ENCODE measurements at places on chromosomes 1 and 21.

DNA sequence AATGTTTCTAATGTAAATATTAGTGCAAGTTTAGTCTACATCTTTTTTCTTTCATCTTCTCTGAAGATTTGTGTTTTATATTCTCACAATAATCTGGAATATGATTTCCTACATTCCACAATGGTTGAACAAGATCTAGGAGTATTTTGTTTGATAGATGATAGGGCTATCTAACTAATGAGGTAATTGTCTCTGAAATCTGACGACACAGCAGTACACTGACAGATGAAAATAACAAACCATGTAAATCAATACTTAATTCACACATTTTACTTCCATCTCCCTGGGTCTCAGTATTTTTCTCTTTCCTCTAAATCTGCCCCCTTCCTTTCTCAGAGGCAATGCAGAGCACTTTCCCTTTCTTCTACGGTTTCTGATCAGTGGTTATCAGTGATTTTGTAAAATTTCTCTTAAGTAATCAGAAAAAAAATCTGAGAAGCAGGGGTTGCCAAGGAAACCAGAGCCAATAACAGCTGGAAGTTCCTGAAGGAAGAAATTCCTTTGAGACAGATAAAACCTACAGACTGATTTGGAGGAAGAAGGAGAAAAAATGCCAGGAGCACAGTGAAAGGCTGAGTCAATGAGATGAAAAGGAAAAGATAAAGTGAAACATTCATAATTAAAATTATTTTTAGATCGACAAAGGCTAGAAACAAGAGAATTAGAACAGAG is 7.3 kb upstream of the ANKRD13C start:
- no peak for DNase-seq

- no peak for DNase-seq
Observed at GRCh38 chr1:178948676-178949075, 77.0 kb upstream of the FAM20B start.

GRCh38 chr1:244957122-244957521 is 92.8 kb upstream of the HNRNPU start:
- no peak for DNase-seq

DNA sequence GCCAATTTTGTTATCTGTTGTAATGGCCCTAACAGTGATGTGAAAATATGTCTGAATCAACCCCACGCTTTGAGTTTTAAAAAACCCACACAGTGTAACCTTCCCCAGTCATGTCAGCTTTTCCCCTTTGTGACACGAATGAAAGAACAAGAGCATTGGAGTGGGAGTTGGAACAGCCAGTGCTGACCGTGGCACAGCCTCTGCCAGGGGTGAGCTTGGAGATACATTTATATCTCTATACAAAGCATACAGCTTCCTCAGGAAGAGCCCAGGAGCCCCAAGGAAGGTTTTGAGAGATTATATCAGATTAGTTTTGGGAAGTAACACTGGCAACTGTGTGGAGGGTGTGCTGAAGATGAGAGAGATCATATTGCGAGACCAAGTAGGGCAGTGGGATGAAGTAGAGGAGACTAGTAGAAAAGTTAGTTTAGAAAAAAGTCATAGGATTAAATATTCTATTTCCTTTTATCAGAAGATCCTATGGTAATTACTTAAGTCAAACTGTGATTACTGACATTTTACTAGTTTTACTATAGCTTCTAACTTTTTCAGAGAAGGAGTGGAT is 15.9 kb downstream of the LRRC8B start:
- DNase-seq: no peak

- no peak for DNase-seq
Observed at GRCh38 chr1:15368888-15369287, 40.8 kb upstream of the EFHD2 start.

GRCh38 chr1:165954940-165955339 is 127.5 kb downstream of the UCK2 start:
- no peak for DNase-seq

DNA sequence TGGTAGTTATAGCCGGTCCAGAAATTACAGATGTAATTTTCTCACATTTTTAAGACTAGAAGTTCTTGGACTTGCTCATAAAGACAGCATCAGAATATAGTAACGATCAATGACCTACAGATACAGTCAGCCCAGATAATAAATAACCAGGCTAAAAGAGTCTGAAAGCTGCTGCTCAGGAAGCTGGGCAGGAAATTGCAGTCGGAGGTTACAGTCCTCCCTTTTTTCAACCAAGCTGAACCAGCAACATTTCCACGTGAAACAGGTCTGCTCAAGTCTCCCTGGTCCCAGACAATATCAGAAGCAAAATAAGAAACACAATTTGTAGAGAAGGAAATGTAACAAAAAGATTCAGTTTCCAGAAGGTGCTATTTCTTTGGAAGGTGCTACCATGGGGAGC is 457.4 kb downstream of the SIPA1L2 start:
- DNase-seq: no peak

DNA sequence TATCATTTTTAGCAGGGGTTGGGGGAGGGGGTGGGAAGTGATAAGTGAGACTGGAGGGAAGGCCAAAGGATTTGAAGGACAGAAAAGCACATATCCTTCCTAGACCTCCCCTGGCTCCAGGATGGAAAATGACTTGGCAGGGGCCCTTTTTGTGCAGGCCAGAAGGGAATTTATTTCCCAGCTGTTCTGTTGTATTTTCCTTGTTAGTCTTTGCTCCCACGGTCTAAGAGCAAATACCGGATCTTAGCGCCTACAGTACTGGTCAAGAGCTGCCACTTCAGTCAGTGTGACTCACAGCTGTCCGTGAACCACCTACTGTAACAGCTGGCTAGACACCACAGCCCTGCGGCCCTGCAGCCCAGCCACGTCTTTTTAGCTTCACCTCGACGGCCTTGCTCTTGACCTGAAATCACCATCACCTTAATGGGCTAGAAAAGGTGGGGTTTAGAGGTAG is 51.0 kb upstream of the ERRFI1 start:
- DNase-seq: no peak

GRCh38 chr1:151537112-151537511 is 3.0 kb upstream of the TUFT1 start:
- no peak for DNase-seq

GRCh38 chr1:192831706-192832355 is 23.0 kb downstream of the RGS2 start:
- DNase-seq: no peak

- no peak for DNase-seq
Observed at GRCh38 chr1:205376739-205377138, 20.0 kb upstream of the KLHDC8A start.

GRCh38 chr1:100354971-100355394 is 2.7 kb downstream of the CDC14A start:
- no peak for DNase-seq

DNA sequence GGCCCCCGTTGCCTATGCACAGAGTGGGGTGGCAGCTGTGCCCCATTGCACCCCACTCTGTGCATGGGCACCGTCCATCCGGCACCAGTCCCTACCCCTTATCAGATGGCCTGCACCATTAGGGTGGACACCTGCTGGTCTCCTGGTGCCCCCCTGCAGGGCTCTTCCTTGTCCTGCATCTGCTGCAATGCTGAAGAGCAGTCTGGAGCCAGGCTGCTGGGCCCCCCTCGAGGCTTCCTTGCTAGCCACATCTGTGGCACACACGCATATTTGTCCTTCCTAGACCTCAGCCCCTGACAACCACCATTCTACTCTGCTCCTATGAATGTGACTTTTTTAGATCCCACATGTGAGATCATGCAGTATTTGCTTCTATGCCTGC is 56.4 kb downstream of the COL18A1 start:
- DNase-seq: no peak

GRCh38 chr21:17396948-17397347 is 115.9 kb upstream of the CXADR start:
- no peak for DNase-seq

GRCh38 chr1:3925762-3926161 is 25.7 kb upstream of the C1orf174 start:
- no peak for DNase-seq

Data from NK-92 treated with Interleukin-12 subunit alpha and Interleukin-12 subunit beta, amount 100 ng/mL, for 24 hours (cell line).